ENCODE measurements at places on chromosomes 7 and 10. TPM values are rescaled to one million over a fixed set of nuclear protein-coding genes. Genes with fewer than 3 reads are reported as not detected.

The MKRN1 gene
- 115 TPM for polyA plus RNA-seq

- DNase-seq: no peak
These were observed 143.5 kb downstream of the TFPI2 start for GRCh38 chr7:93747019-93747418.

The PNLIP gene
- not detected for polyA plus RNA-seq

DNA sequence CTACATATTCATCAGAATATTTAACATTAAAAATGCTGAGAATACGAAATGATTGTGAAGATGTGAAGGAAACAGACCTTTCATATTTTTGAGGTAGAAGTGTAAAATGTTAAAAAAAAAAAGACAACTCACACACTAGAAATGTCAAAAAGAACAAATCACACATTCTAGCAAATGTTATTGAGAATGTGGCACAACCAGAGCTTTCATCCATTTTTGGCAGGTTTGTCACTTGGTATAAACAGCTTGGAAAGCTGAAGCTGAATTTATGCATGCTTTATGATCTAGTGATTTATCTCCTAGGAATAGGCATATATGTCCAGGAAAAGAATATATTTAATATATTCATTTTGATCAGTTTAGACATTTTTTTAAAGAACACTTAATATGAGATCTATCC is 784.9 kb upstream of the GHITM start:
- no peak for DNase-seq

The LFNG gene
- polyA plus RNA-seq: 2.0 TPM

The OR13A1 gene
- polyA plus RNA-seq: 0.29 TPM

- DNase-seq: no peak
These were observed 242.0 kb upstream of the YAE1 start for GRCh38 chr7:39324139-39324760.

- DNase-seq: no peak
These were observed 304.4 kb upstream of the LYZL1 start for GRCh38 chr10:28984431-28984830.

The TUBAL3 gene
- polyA plus RNA-seq: not detected

DNA sequence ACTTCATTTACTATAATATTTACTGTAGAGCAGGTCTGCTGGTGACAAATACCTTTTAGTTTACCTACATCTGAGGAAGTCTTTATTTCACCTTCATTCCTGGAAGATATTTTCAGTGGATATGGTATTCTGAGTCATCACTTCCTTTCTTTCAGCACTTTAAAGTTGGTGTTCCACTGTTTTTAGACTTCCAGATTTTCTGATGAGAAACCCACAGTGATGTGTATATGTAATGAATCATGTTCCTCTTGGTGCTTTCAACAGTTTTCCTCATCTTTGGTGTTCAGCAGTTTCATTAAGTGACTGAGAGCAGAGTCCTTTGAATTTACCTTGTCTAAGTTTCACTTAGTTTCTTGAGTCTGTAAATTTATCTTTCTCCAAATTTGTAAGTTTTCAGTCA is 36.4 kb downstream of the COPG2 start:
- no peak for DNase-seq

The RBP4 gene
- not detected for polyA plus RNA-seq

The CRTAC1 gene
- not detected for polyA plus RNA-seq

The CPED1 gene
- not detected for polyA plus RNA-seq

DNA sequence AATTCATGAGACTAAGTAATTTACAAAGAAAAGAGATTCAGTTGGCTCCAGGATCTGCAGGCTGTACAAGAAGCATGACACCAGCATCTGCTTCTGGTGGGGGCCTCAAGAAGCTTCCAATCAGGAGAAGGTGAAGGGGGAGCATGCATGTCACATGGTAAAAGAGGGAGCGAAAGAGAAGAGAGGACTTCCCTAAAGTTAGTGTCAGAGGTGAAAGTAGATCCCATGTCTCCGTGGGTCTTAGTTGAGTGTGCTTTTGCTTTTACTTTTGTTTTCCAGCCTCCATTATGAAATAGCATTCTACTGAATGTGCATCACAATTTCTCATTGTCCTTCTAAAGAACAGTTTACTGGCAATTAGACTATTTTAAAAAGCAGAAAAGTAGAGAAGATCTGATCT is 213.6 kb upstream of the FZD1 start:
- no peak for DNase-seq

GRCh38 chr10:11589738-11590137 is 21.7 kb downstream of the USP6NL start:
- no peak for DNase-seq

The NRG3 gene
- not detected for polyA plus RNA-seq

The FOXP2 gene
- polyA plus RNA-seq: not detected

DNA sequence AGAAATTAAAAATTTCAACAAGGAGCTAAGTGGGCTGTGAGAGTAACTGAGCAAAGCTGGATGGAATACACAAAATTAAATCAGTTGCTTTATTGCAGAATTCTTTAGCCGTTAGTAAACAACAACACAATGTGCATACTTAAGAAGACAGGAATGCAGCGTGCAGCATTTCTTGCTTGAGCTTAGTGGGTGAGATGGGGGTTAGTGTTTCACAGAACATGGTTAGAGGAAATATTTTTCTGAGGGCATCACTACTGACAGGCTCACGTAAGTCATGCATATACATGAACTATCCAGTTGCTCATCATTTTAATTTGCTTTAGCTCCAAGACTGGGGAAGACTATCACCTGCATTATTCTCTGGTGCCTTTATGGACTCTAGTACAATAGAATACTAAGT is 80.8 kb downstream of the CD36 start:
- DNase-seq: no peak

- DNase-seq: no peak
These were observed 175.9 kb downstream of the EBF3 start for GRCh38 chr10:129788215-129788614.

The ZNF239 gene
- 0.90 TPM for polyA plus RNA-seq

The GDF2 gene
- not detected for polyA plus RNA-seq

The TAS2R3 gene
- not detected for polyA plus RNA-seq

GRCh38 chr10:46545861-46546590 is 10.4 kb downstream of the GPRIN2 start:
- no peak for DNase-seq

The OLAH gene
- polyA plus RNA-seq: not detected

- DNase-seq: no peak
These were observed 164.6 kb downstream of the ADARB2 start for GRCh38 chr10:1572519-1573333.

- DNase-seq: no peak
These were observed 404 bp upstream of the FMC1 start for GRCh38 chr7:139340808-139341057.
